ENCODE measurements at places on chromosomes 5 and 9. TPM values are rescaled to one million over a fixed set of nuclear protein-coding genes. Genes with fewer than 3 reads are reported as not detected.

DNA sequence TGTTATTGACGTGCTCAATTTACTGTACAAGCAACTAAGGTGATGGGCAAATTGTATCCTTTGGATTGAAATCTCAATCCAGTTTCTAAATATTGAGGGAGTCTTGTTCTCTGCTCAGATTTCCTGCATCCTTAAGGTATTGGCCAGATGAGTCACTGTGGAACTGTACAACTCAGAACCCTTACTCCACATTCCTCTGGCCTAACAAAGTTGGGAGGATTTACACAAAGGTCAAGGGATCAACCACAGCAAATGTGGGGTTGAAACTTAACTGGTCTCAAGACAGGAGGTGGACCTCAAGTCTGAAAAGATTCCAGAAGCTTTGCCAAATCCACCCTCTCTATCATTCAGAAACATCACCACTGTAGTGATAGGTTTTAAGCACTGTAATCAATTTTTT is 81.5 kb upstream of the AGXT2 start:
- no peak for DNase-seq

GRCh38 chr9:131840220-131840619 is 100.3 kb upstream of the RAPGEF1 start:
- no peak for DNase-seq

- peak; percentile 29 for DNase-seq
Measured at GRCh38 chr5:173472164-173472563, 143.9 kb upstream of the STC2 start.

DNA sequence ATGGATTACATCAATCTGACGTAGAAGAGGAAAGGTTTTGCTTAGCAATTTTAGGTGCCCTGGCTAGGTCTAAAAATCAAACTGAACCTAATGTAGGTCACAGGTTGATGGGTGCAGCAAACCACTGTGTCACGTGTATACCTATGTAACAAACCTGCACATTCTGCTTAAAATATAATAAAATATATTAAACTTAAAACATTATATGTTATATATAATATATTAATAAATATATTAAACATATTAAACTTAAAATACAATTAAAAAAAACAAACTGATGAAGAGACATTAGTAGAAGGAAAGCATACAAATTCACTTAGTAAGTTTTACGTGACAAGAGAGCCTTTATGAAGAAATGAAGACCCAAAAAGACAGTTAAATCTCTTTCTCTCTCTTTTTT is 51.7 kb upstream of the FBXL17 start:
- DNase-seq = no peak

C5orf58 gene
- total RNA-seq = not detected

OGN gene
- total RNA-seq = not detected

NR5A1 gene
- not detected for total RNA-seq

DNA sequence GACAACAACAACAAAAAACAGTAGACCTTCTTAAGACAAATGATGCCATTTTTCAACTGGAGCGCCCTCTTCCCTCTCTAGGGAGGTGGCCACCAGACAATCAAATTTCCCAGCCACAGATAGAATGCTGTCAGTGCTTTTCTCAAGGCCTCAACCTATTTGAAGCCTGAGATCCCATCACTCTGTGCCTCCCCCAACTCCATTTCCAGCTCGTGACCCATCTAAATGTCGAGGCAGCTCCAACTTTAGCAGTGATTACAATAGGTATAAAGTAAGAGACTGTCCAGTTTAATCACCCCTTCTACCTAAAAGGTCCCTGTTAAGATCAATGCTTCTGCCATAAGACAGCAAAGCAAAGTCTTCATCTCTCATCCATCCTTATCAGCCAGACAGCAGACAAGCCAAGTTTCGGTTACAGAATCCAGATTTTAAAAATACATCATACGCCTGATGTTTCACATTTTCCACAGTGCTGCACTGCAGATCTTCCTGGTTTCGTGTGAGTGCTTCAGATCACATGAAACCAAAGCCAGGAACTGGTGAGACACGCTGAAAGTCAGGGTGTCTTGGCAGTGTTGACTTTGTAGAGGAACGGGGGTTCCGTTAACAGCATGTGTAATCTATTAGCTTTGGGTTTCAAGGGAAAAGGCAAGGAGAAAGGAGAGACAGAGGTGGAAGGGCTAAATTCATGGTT is 447.8 kb downstream of the ENC1 start:
- no peak for DNase-seq

GRCh38 chr9:99699396-99699795 is 122.3 kb upstream of the NR4A3 start:
- no peak for DNase-seq

DNA sequence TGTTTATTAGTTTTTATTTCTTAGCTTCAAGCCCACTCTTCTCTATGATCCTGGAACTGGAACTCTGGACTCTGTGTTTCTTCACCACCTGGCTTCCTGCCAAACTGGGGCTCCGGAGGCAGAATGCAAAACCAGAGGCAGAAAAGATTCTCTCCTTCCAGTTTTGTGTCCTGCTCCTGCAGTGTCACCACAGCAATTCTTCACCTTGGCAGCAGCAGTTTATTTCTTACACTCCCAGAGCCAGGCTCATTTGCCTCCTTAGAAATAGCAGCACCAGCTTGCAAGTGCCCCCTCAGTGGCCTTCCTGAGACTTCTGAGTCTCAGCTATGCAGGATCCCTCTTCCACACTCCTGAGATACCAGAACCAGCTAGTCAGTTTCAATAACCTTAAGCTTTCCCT is 26.7 kb upstream of the CAMK4 start:
- no peak for DNase-seq

- no peak for DNase-seq
Measured at GRCh38 chr9:130183133-130183762, 11.0 kb downstream of the NCS1 start.

GRM6 gene
- not detected for total RNA-seq

GRCh38 chr5:120539471-120539870 is 75.4 kb downstream of the PRR16 start:
- DNase-seq = no peak

DNA sequence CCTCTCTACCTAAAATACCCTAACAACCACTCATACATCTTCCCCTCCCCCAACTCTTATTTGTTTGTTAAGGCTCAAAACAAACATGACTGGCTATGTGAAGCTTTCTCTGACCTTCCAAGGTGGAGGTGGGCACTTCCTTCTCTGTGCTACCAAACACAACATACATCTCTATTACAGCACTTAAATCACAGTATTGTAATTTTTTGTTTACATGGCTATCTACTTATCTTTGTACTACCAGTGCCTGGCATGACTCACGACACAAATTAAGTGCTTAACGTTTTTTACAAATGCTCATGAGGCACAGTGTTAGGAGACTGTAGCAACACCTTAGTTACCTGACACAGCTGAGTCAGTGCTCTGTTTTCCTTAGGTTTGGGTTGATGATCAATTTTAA is 18.6 kb downstream of the HOMER1 start:
- no peak for DNase-seq

DNA sequence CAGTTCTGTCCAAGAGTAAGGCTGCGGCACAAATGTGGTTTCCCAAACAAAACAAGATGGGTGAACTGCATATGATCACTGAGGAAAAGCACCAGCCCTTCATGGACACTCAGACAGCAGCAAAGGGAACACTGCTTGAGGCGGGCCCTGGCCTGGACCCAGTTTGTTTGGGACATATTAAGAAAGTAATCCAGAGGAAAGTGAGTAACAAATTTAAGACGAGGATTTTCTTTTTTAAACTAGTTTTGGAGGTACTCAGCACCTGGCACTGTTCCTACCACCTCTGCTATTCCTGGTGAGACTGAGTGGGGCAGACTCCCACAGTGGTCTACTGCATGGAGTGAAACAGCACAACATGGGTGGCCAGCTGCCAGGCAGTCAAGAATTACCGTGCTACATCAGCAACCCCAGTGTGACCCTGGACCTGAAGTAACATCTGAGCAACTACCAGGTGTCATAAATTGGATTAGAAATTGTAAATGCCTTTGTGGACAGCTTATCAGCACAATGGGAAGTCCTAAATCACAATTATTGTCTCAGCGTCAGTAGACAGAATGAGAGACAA is 28.5 kb downstream of the P4HA2 start:
- no peak for DNase-seq

PCDHB5 gene
- 0.28 TPM for total RNA-seq

C7 gene
- 0.29 TPM for total RNA-seq

DNA sequence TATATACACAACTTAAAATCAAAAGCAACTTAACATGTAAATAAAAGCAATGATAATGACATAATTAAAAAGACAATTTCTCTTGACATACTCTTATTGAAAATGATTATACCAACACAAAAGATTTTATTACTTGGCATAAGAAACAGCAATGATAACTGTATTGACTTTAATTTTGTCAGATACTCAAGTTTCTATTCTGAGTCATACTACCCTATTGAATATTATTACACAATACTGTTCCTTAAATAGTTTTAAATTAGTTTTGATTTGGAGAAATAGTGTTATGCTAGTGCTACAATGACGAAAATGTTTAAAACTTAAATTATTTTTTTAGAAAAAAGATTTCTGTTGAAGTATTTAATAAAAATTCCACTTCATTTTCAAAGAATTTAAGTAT is 1319.3 kb upstream of the C9orf72 start:
- DNase-seq = no peak

GRCh38 chr5:31346896-31347551 is 153.5 kb downstream of the CDH6 start:
- no peak for DNase-seq

- peak; percentile 75 for DNase-seq
Measured at GRCh38 chr9:69601698-69602097, 70.5 kb downstream of the APBA1 start.

- DNase-seq = no peak
Measured at GRCh38 chr5:127586811-127587210, 62.1 kb upstream of the CTXN3 start.

HTR1A gene
- total RNA-seq = not detected

DNA sequence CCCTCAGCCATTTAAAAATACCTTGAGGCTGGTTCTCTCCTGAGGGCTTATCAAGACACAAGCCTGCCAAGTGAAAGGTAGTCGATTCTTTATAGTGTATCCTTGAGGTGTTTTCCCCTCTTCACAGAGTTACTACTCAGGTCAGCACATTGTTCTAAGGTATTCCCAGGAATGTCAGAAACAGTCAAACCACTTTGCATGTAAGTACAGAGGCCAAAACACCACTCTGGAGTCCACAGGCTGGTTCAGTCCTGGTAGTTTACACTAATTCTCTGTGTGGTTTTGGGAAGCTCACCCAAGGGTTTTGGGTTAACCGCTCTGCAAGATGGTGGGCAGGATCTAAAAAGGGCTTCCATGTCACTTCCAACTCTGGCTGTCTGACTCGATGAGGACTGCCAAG is 162.3 kb upstream of the PPP2R2B start:
- no peak for DNase-seq

RASGEF1C gene
- total RNA-seq = not detected

DNA sequence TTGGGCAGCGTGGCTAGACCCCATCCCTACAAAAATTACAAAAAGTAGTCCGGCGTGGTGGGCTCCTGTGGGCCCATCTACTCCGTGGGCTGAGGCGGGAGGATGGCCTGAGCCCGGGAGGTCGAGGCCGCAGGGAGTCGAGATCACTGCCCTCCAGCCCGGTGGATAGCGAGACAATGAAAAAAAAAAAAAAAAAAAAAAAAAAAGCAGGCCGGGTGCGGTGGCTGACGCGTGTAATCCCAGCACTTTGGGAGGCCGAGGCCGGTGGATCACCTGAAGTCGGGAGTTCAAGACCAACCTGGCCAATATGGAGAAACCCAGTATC is 110.5 kb upstream of the LPCAT1 start:
- DNase-seq = no peak

FGD3 gene
- total RNA-seq = not detected

GRCh38 chr9:97919217-97919813 is 3.0 kb downstream of the TRMO start:
- DNase-seq = no peak

- no peak for DNase-seq
Measured at GRCh38 chr5:180591311-180591887, at the start of gene SCGB3A1. SCGB3A1 (minus strand) TSS chr5:180591499; CDS start chr5:180591462, 37 bp downstream.

DNA sequence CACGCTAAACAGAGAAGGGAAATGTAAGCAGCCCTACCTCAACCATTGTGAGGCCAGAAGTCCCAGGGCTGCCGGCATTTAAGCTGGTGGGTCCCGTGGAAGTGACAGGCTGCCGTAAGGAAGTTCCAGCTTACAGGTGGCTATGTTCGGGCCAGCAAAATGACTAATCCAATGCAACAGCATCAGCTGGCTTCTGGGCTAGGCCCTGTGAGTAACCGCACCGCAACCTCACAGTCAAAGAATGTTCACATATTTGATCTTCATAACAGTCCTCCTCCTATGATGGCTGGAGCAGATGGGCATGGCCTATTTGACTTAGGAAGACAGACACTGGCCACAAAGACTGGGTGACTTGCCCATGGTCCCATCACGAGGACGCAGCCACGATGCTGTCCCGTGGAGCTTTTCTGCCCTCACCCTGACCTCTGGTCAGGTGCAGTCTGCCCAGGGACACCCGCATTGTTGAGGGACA is 88.2 kb downstream of the LIFR start:
- DNase-seq = peak; percentile 83

LPCAT1 gene
- 49.2 TPM for total RNA-seq

DNA sequence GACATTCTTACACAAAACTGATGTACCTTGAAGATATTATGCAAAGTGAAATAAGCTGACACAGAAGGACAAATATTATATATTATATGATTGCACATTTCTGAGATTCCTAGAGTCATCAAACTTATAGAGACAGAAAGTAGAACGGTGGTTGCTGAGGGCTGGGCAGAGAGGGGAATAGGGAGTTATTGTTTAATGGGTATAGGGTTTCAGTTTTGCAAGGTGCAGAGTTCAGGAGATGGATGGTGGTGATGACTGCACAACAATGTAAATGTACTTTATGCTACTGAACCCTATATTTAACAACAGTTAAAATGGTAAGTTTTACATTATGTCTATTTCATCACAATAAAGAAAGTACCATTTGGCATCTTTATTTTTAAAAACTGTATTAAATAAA is 315.8 kb upstream of the POU5F2 start:
- no peak for DNase-seq

SPATA31E1 gene
- not detected for total RNA-seq

GRCh38 chr5:1243487-1244130 is 18.4 kb downstream of the SLC6A18 start:
- no peak for DNase-seq

TMEM174 gene
- not detected for total RNA-seq

- DNase-seq = peak; percentile 95
Measured at GRCh38 chr5:131379723-131380122, 115.9 kb downstream of the CDC42SE2 start.

DNA sequence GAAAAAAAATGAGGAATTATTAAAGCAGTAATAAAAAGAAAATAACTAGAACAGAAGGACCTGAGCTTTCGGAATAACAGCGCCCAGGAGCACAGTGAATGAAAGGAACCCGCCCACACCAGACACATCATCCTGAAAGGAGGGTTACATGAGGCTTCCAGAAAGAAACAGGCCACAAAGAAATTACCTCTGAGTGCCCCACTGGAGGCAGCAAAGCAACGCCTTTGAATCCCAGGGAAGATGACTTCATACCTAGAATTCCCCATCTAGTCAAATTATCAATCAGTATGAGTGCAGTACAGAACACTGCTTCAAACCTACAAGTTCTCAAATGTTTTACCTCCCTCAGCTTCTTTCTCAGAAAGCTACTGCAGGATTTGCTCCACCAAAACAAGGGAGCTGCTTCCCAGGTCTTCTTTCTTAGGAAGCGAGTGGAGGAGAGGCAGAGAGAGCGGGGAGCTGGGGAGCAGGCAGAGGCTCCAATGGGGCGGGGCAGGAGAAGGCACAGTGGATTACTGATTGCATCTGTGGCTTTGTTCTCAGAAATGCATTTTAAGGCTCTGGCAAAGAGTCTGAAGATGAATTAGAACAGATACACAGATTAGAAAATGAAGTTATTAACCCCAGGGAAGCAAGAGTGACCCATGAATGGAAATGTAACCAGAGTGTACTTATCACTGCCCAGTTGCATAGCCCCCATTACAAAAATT is 87.1 kb downstream of the SEMA4D start:
- DNase-seq = no peak

ADAMTS19 gene
- total RNA-seq = not detected
